Choroid plexus epithelial cell (primary cell): ENCODE measurements at places on chromosomes 16 and 17.
A peak's percentile ranks its signal among the peaks of the same experiment; 100 is the strongest.

DNA sequence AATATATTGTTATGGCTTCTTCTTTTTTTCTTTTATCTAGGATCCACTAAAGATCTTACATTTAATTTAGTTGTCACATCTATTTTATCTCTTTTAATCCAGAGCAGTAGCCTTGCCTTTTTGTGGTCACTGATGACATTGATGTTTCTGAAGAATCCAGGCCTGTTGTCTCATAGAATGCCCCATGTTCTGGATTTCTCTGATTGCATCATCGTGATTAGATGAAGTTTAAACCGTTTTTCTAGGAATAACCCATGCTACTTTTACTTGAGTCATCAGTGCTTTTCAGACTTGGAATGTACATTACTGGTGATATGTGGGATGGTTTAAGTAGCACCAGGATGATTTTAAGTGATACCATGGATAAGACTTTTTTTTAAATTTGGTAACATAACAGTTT is 106.4 kb upstream of the CES5A start:
- DNase-seq, result no peak

GRCh38 chr16:25184771-25185170 is 32.0 kb upstream of the AQP8 start:
- DNase-seq, result no peak

GRCh38 chr17:36524428-36524876 is 10.2 kb downstream of the MYO19 start:
- no peak for DNase-seq

GRCh38 chr16:88437367-88437964 is 15.6 kb upstream of the ZFPM1 start:
- DNase-seq, result no peak

DNA sequence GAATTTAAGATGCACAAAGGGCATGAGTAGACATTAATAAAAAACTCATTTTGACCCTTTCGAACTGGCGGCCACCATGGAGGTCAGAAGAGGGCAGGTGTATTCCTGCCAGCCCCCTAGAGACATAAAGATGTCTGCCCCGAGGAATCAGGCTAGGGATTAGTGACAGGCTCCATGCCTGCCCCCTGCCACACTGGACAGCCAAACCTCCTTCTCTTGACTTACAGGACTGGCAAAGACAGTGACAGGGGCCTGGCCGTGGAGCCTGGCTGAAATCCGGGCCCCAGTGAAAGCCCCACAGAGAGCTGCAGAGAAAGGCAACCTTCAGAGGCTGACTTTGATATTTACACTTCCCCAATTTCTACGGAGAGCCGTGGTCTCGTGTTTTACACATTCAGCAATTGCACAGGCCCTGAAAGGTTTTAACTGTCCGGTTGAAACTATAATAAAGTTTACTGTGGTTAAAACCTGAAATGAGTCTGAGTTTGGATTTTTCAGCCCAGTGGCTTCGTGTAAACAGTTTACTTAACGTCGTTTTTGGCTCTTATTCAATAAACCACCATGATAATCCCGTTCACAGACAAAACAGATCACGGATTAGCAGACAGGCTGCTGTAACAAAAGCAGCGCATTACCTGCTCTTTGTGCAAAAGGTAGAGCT is 243.9 kb upstream of the MYOCD start:
- DNase-seq, result no peak

DNA sequence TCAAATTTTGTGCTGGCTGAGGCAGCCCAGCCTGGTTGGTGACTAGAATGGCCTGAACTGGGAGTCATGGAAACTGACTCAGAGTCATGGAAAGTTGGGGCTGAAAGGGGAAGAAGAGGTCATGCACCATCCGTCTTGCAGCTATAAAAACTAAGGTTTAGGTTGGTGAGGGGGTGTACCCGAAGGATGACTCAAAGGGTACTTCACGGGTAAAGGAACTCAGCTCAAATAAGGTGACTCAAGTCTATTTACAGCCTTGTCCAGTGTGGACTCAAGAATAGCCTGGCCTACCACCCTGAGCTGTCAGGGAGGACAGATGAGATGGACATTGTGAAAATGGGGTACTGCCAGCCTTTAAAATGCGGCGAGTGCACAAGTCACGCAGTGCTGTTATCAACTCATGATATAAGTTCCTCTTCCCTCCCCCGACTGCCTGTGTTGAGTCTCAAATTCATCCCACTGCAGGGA is 18.6 kb downstream of the CD300LB start:
- DNase-seq, result no peak

DNA sequence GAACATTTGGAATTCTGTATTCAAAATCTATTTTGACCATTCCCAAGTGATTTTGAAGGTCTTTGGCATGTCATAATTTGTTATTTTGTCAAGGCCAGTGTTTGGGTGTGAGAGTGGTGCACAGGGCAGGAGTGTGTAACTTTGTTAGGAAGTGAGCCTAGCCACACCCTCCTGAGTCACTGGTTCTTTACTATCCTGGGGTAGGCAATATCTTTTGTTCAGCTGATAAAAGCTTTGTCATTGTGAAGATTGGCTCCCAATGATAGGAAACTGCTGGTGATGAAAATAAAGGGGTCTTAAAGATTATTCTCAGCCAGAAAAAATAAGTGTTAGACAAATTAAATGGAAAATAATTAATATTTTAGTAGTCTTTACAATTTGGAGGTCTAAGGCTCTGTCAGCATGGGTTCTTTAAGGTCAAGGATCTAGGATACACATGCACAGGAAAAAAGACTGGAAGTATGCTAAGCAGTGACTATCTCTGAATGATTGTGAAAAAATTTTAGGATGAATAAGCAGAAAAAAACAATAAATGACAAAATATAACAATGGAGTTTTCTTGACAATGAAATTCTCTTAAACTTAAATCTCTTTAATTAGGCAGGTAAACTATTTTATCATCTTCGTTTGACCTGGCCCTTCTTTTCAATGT is 5.1 kb downstream of the UBN1 start:
- DNase-seq, result peak; percentile 19

DNA sequence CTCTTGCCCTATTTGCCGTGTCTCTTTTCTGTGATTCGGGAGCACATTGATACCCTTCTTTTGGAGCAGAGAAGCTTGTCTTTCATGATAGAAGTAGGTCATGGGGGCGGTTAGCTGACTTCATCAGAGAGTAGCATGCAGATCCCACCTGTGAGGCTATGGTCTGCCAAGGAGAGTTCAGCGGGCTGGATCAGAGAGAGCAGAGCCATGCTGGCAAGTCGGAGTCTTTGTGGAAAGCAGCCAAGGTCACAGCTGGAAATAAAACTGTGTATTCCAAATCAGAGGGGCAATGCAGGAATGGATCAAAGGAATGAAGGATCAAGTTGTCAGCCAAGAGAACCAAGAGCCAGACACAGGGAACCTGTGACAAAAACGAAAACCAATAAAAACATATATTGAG is 595.9 kb downstream of the WWOX start:
- no peak for DNase-seq

DNA sequence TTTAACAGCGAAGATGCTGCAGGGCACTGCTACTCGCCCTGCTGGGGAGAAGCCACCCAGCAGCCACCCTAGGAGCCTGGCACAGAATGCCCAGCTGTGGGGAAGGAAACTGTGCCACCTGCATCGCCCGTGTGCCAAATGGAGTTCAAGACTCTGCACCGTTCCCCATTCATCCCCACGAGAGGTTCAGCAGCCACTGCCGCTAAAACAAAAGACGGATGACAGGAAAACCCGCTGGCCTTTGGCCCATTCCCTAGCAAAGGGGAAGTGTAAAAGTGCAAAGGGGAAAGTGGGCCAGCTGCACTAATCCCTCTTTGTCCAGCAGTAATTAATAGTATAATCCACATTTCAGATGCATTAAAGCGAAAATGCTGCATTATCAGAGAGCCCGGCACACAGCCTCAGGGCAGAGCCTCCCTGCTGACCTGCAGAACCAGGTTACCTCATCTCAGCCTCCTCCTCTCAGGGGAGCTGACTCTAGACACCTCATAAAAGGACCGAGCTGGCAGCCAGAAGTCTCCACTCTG is 37.7 kb downstream of the ZFHX3 start:
- DNase-seq, result no peak

- DNase-seq, result peak; percentile 25
These were observed 3.6 kb downstream of the KRT17 start for GRCh38 chr17:41620583-41621434.

- DNase-seq, result no peak
These were observed 1.0 kb downstream of the DCTN5 start for GRCh38 chr16:23642246-23642774.

DNA sequence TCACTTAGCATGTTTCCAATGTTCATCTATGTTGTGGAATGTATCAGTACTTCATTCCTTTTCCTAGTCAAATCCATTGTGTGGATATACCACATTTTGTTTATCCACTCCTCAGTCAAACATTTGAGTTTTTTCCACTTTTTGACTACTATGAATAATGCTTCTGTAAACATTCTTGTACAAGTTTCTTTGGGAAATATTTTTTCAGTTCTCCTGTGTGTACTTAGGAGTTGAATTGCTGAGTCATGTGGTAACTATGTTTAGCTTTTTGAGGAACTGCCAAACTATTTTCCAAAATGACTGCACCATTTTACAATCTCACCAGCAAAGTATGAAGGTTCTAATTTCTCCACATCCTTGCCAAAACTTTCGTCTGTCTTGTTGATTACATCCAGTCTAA is 223.7 kb upstream of the AXIN2 start:
- DNase-seq, result peak; percentile 96

GRCh38 chr17:57886020-57886419 is 36.2 kb upstream of the MRPS23 start:
- DNase-seq, result no peak

GRCh38 chr16:81401035-81401950 is 43.3 kb upstream of the CMIP start:
- DNase-seq, result peak; percentile 75

DNA sequence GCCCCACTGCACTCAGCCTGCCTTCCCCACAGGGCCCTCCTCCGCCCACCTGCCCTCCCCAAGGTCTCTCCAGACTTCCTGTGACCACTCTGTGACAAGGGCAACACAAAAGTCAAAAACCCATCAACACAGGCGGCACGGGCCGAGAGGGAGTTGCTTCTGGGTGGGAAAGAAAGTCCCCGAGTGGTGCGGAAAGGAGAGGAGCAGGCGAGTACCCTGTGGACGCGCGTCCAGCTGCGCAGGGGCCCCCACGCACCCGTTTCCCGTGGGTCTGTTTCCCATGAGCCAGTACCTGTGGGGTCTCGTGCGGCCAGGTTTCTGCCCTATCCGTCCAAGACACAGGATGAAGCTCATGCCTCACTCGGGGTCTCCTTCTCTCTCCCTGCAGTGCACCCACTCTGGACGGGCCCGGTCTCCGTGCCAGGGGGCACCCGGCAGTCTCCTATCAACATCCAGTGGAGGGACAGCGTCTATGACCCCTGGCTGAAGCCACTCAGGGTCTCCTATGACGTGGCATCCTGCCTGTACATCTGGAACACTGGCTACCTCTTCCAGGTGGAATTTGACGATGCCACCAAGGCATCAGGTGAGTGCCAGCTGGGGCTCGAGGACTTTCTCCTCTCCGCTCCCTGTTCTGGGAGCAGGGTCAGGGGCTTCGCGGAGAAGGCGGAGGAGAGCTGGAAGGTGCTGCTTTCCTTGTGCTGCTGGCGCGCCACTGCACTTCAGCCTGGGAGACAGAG is 12.2 kb downstream of the CD2BP2 start:
- no peak for DNase-seq

DNA sequence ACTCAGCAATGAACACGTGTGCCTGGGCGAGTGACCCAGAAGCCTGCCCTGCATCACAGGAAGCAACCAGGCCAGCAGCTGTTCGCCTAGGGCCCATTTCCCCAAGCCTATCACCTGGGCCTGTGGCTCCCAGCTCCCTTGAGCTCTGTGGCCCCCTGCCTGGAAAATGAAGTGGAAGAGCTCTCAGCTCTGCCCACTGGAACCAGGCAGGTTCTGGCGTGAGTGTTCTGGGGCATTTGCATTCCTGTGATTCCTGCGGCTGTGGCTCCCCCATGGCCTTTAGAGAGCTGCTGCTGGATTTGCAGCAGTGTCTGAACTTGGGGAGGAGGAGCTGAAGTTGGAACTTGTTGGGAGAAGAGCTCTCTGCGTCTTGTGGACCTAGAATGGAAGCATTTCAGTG is 22.8 kb downstream of the PGS1 start:
- peak; percentile 57 for DNase-seq

DNA sequence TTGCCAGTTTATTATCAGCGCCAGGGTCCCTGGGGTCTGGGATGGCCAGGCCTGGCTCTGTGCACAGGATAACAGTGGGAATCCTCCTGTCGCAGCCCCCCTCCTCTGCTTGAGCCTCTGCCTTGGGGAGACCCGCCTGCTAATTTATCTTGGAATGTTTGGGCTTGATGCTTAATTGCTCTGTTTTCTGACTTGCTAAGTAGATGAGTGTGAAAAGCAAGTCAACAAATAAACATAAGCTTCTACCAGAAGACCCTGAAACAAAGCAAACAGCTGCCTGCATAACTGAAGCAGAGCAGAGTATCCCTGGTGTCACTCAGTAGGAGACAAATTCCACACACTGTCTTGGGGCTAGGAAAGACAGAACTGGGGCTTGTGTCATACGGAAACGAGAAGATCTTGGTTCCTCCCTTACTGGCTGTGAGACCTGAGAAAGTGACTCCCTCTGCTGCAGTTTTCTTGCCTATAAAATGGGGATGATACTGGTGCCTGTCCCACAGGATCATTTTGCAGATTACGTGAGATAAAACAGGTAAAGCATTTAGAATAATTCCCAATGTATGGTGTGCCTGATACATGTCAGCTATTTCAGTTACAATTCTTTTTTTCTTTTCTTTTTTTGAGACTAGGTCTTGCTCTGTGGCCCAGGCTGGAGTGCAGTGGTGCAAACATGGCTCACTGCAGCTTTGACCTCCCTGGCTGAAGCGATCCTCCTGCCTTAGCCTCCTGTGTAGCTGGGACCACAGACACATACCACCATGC is 44.8 kb upstream of the IRX3 start:
- DNase-seq, result no peak

DNA sequence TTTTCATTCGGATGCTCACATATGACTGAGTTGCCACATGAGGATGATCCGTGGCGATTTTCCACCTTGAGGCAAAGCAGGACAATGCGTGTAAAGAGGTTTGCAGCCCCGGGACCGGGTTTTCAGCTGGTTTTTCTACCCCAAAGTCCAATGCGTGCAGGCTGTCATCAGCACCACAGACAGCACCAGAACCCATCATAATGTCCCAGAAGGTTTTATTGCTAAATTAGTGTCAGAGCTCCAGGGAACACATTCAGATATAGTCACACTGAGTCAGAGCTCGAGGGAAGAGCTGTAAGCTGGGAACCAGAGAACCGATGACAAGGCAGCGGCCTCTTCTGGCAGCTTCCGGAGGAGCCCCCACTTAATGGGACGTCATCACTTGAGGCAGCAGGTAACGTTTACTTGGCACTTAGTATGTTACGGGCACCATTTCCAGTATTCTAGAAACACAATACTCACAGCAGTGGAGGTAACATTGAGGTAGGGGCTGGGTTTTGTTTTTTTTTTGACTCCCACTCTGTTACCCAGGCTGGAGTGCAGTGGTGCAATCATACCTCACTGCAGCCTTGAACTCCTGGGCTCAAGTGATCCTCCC is 8.9 kb upstream of the NAGPA start:
- peak; percentile 21 for DNase-seq

- no peak for DNase-seq
These were observed 23.6 kb downstream of the INTS2 start for GRCh38 chr17:61904094-61904710.

DNA sequence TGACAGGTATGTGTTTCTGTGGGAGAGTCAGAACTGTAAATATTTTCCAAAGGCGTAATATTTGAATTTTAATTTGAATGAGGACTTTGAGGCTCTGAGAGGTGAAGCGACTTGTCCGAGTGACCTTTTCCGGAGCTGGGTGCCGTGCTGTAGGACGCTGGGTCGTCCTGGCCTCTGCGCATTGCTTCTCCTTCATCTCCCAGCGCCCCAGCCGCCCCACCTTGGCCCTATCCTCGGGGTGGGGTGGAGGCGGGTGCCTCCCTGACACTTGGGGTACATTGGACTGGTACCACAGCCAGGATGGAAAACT is 147.8 kb downstream of the SPECC1 start:
- DNase-seq, result no peak
